ENCODE measurements at places on chromosomes 3 and 15.

- DNase-seq: no peak
Measured at GRCh38 chr3:186477033-186477432, 67.1 kb downstream of the CRYGS start.

GRCh38 chr3:9047452-9048346 is 84.4 kb upstream of the RAD18 start:
- DNase-seq: no peak

DNA sequence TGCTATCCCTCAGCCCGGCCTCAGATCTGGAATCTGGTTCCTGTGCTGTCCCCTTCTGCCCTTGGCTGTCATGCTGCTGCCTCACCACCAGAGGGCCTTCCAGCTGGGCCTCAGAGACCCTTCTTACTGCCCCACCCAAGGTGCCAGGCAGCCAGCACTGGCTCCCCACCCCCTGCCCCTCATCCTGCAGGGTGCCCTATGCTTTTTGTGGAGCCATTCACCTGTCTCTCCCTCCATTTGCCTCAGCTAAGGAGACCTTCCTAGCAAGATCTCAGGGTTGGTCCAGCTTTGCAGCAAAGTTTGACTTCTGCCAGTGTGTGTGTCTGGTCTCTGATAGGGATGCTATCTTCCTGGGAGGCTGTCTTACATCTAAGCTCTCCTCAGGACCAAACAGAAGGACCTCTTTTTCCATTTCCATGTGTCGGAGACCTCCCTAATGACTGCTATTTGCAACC is 1.9 kb upstream of the VWA5B2 start:
- peak; percentile 57 for DNase-seq

GRCh38 chr3:150251187-150252062 is 156.7 kb upstream of the TSC22D2 start:
- DNase-seq: no peak

GRCh38 chr3:106120356-106120755 is 251.5 kb upstream of the CBLB start:
- no peak for DNase-seq

- no peak for DNase-seq
Measured at GRCh38 chr3:156250550-156250949, 130.2 kb downstream of the KCNAB1 start.

- peak; percentile 88 for DNase-seq
Measured at GRCh38 chr3:186909078-186909853, 21.1 kb upstream of the ST6GAL1 start.

- no peak for DNase-seq
Measured at GRCh38 chr15:26242565-26243071, 379.5 kb upstream of the ATP10A start.

DNA sequence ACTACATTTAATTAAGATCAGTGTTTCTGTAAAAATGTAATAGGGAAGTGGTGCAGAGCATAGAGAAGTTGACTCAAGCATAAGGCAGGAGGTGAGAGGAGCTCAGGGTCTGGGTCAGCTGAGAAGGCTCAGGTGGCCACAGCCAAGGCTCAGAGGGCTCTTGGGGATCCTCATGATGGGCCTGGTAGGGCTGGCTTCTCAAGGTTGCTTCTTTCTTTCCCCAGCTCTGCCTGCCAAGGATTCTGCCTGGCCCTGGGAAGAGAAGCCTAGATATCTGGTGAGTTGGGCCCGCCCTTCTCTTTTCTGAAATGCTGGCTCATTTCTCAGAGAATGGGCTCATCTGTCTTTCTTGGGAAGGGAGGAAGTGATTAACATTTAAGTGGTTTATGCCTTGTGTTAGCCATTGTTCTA is 6.5 kb downstream of the ZNF589 start:
- no peak for DNase-seq

- DNase-seq: no peak
Measured at GRCh38 chr3:193638833-193639232, 45.8 kb downstream of the OPA1 start.

- DNase-seq: no peak
Measured at GRCh38 chr3:15427981-15428380, 583 bp downstream of the EAF1 start.

GRCh38 chr3:35678643-35679161 is 39.4 kb downstream of the ARPP21 start:
- no peak for DNase-seq

DNA sequence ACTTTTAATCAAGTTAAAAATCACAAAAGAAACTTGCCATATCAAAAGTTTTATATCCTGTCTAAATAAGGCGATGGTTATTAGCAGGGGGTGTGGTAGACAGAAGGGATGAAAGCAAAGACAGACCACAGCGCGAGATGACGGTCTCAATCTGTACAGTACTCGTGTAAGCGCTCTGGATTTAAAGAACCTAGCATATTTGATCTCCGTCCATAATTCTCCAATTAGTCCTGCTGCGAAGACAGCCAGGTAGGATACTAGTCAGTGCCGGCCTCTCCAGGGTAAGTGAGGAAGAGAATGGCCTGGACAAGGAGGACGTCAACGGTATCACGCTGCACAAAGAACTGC is 701 bp downstream of the SGO1 start:
- no peak for DNase-seq

DNA sequence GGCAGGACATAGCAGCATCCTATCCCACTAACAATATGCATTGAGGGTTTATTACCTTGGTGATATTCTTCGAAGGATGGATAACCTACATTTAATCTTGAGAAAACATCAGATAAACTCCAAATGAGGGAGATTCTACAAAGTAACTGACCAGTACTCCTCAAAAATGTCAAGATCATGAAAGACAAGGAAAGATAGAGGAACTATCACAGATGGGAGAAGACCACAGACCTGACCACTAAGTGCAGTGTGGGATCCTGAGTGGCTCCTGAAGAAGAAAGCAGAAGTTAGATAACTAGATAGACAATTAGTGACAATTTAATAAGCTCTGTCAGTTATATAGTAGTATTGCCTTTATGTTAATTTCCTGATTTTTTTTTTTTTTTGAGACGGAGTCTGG is 17.7 kb upstream of the CGNL1 start:
- DNase-seq: no peak

- peak; percentile 43 for DNase-seq
Measured at GRCh38 chr15:44066211-44066827, 128.8 kb downstream of the FRMD5 start.

DNA sequence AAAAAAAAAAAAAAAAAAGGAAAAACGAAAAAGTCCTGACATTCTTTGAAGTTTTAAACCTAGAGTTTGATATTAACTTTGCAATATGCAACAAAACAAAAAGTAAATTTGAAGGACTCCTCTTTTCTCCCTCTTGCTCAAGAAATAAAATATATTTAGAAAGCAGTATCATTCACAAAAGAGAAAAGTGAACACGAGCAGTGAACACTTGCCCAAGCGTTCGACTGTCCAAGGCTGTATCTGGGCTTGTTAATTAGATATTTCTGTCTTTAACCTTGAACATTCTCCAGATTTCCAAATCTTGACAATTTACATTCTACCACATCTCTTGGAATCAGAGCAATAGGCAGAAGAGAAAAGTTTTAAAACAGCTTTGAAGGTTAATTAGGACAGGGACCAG is 357.7 kb downstream of the TIGIT start:
- DNase-seq: no peak

GRCh38 chr15:94703596-94703995 is 472.2 kb downstream of the MCTP2 start:
- no peak for DNase-seq

GRCh38 chr3:186845756-186846155 is 3.2 kb downstream of the ADIPOQ start:
- no peak for DNase-seq

- no peak for DNase-seq
Measured at GRCh38 chr15:42365921-42366550, 6.7 kb downstream of the CAPN3 start.

- no peak for DNase-seq
Measured at GRCh38 chr3:126104028-126104635, 20.2 kb upstream of the SLC41A3 start.

DNA sequence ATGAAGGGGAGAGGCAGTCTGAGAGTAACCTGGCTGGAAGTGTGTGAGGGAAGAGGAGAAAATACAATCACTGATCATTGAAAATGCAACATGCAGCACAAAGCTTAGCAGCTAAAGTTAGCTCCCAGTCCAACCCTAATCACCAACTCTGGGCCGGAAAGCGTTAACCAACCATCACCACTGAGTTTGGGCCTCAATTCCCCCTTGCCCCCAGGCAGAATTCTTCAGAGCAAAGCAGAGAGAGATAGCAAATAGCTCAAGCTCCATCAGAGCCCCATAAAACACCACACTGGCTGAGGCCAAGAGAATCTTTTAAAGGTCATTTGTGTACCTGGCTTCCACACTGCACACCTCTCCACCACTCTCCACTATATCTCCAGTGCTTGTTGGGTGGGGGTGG is 16.2 kb upstream of the PDIA5 start:
- no peak for DNase-seq

DNA sequence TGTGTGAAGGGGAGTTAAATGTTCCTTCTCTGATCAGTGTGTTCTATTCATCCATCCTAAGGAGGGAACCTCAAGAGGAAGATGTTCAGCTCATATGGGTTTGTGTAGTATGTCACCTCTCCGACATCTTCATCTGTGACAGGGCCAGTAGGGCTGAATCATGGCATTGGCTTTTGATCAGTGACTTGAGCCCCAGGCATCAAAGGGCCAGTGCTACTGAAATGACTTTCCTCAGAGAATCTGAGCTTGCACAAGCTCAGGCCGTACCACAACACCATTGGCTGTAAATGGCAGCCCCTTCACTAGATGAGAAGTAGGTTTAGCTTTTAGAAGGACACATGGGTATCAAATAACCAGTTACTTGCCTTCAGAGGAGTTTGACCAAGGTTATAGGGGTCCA is 183.2 kb upstream of the NR2E3 start:
- no peak for DNase-seq

- no peak for DNase-seq
Measured at GRCh38 chr3:11159421-11159904, 5.2 kb downstream of the HRH1 start.

GRCh38 chr3:53750253-53751210 is 95.7 kb downstream of the CHDH start:
- DNase-seq: no peak

DNA sequence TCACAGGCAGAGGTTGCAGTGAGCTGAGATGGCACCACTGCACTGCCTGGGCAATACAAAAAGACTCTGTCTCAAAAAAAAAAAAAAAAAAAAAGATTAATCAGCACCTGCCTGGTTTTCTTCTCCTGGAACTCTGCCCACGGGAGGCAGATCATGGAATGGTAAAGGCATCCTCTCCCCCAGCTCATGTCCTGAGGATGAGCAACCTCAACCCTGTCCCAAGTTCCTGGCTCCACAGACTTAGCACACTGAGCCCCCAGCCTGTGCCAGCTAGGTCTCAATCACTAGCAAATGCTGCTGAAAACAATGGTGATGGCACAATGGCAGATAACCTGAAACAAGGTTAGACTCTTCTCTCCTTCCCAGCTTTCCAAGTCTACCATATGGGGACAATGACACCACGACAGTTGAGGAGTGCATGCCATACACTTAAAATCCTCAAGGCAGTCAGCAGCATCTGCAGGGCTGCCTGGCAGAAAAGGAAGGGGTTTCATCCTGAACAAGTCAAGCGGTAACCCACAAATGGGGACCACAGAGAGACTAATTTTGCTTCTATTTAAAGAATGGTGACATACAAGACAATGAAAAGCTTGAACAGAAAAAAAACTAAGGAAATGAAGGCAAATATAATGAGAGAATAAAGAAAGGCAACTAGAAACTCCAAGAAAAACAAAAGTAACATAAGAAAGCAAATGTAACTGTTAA is 4.8 kb downstream of the CLN6 start:
- no peak for DNase-seq

DNA sequence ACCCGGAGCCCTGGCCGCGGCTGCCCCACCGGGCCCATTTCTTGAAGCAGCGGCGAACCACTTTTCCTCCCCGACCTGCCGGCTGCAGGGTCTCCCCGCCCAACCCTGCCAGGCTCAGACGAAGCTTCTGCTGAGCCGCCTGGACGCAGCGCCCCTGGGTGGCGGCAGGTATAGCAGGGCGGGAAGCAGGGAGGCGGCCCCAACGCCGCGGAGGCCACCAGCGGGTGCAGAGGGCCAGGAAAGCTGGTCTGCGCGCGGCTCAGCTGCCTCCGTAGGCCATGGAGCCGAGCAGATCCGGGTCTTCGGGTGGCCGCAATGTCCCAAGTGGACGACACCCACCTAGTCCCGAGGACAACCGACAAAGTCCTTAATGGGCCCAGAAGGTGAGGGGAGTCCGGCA is 21.9 kb upstream of the SRPRB start:
- no peak for DNase-seq

GRCh38 chr15:100570275-100570674 is 31.7 kb downstream of the LINS1 start:
- no peak for DNase-seq

- no peak for DNase-seq
Measured at GRCh38 chr3:78129707-78130106, 1089.8 kb downstream of the ROBO2 start.

- DNase-seq: no peak
Measured at GRCh38 chr15:26210980-26211379, 347.9 kb upstream of the ATP10A start.

DNA sequence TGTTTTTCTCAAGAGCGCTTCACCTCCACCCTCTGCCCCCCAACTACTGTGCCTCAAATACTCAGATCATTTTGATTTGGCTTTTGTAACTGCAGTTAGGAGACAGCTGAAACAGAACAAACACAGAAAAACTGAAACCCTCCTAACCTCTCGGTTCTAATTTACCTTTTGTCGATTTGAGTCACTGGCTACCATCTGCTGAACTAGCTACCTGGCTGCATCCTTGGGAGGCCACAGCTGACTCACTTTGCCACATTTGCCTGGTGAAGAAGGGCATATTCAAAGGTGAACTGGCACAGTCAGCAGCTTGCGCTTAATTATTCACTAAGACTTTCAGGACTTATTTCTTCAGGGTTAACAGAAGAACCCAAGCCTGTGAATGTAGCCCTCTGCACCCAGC is 117.7 kb downstream of the FOXB1 start:
- DNase-seq: no peak

- DNase-seq: no peak
Measured at GRCh38 chr3:187920913-187921312, 175.6 kb upstream of the BCL6 start.

DNA sequence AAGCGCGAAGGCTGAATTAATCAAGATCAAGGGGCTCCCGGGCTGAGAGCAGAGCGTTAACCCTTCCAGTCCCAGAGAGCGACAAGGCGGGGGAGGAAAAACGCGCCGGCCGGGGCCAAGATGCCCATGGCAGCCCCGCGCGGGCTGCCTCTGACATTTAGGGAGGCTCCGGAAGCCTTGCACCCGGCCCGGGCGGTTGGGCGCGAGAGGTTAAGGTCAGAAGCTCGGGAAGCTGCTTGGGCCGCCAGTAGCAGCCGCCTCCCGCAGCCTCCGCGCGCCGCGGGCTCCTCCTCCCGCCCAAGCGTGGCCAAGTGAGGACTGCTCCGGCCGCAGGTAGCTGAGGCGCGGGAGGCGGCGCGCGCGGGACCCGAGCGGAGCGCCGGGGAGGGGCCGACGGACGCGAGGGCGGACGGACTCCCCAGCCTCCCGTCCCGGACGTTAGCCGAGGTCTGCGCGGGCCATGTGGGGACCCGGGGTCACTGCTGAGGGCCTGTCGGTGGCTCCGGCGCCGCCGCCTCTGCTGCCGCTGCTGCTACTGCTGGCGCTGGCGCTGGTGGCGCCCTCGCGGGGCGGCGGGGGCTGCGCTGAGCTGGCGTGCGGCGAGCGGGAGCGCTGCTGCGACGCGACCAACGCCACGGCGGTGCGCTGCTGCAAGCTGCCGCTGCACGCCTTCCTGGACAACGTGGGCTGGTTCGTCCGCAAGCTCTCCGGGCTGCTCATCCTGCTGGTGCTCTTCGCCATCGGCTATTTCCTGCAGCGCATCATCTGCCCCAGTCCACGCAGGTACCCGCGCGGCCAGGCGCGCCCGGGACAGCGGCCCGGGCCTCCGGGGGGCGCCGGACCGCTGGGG is at the start of gene C3orf80:
C3orf80 (plus strand) TSS at position 247 of the 850 bp plus-strand sequence; CDS start at position 461, 214 bp downstream.
- DNase-seq: peak; percentile 3

- no peak for DNase-seq
Measured at GRCh38 chr3:168113848-168114247, 18.1 kb upstream of the GOLIM4 start.

Data from CD4-positive, alpha-beta T cell treated with Interleukin-6 at 100 ng/mL for 8 hours (primary cell).